GM19239 (cell line): ENCODE measurements at places on chromosomes 5 and 9.

GRCh38 chr5:166936351-166936750, 1355.1 kb upstream of the WWC1 start:
- no peak for DNase-seq

- DNase-seq = no peak
Observed at GRCh38 chr5:17399931-17400330, 98.1 kb upstream of the TAF11L2 start.

GRCh38 chr9:33374190-33374589, 28.2 kb downstream of the AQP7 start:
- DNase-seq = no peak

- no peak for DNase-seq
Observed at GRCh38 chr5:57094753-57095683, 78.8 kb upstream of the GPBP1 start.

DNA sequence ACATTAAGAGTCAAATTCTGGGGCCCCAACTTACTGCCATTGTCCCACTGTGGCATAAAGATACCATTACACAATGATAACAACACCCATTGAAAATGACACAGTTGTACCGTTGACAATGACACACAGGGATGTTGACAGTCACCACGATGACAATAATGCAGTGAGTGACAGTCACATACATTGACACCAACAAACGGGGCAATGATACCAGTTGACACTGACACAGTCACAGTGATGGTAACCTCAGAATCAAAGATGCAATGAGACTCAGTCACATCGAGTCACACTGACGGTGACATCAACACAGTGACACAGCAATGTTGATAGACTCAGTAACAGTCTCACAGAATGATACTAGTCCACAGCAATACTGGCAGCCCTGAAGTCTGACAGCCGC, 16.9 kb downstream of the CNTFR start:
- DNase-seq = no peak

DNA sequence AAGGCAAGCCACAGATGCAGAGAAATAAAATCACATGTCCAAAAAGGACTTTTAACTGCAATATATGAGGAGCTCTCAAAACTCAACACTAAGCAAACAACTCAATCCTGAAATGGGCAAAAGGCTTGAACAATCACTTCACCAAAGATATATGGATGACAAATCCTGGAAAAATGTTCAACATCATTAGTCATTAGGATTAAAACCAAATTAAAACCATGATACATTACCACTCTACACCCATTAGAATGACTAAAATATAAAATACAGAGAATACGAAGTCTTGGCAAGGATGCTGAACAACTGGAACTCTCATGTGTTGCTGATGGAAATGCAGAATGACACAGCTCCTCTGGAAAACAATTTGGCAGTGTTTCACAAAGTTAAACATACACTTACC, 277.4 kb downstream of the TLE1 start:
- DNase-seq = no peak

DNA sequence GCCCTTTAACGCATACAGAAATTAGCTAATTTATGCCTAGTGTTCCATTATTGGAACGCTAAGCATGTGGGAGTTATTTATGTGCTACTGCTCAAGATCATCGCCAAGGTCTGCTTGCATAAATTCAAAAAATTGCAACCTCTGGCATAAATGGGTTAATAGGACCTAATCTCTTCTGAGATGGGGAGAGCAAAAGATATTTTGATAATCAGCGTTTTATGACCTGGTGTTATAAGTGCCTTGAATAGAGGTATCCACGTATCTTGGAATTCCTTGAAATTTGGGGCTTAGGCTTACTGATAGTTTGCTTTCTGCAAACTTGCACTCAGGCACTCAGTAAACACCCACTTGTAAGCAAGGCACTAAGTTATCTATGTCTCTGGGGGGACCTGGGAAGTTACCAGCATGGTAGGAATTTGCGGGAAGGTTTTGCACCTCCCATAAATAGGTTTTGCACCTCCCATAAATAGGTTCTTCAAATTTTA, 1.8 kb downstream of the SUB1 start:
- no peak for DNase-seq

- DNase-seq = no peak
Observed at GRCh38 chr5:160011471-160011870, 2.5 kb downstream of the TTC1 start.

- no peak for DNase-seq
Observed at GRCh38 chr9:131707050-131707449, 32.8 kb downstream of the RAPGEF1 start.

DNA sequence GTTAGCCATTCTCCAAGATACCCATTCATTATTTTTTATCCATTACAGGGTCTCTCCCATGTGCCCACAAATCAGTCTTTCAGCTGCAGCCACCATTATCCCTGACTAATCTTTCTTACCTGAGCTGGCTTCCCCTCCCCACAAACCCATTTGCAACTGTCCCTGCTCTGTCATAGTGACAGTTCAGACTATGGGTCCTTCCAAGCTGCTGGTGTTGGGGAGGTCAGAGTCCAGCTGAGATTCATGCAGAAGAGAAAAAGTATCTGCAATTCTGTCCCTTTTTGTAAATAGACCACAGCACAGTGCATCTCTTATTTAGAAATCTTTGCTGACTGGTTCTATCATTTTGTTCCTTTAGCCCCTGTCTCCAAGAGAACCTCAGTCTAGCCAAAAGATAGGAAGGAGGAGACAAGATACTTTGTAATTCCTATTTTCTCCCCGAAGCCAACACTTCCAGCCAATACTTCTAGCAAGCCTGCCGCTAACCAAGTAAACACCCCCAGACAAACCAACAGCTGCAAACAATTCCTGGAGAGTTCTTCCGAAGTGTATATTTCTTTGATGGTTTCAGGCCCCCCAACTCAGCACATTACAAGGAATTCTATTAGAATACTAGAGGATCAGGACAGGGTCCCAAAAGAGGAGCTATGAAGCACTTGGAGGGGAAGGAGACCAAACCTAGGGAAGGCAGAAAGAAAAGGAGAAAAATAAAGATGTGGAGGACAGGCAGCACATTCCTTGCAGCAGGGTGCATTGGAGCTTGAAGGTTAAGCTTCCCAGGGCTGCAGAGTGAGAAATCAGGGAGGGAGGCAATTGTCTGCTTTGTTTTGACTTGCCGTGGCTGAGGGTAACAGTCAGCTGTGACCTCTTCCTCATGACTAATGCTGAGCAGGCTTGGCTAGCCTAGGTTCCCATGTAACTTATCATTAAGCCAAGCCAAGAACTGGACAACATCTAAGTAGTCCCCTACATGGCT, 148.5 kb downstream of the SGCD start:
- DNase-seq = no peak
